ENCODE measurements at places on chromosomes 12 and 14.

GRCh38 chr12:68792952-68793351 lies 15.0 kb upstream of the MDM2 start:
- DNase-seq, result no peak

DNA sequence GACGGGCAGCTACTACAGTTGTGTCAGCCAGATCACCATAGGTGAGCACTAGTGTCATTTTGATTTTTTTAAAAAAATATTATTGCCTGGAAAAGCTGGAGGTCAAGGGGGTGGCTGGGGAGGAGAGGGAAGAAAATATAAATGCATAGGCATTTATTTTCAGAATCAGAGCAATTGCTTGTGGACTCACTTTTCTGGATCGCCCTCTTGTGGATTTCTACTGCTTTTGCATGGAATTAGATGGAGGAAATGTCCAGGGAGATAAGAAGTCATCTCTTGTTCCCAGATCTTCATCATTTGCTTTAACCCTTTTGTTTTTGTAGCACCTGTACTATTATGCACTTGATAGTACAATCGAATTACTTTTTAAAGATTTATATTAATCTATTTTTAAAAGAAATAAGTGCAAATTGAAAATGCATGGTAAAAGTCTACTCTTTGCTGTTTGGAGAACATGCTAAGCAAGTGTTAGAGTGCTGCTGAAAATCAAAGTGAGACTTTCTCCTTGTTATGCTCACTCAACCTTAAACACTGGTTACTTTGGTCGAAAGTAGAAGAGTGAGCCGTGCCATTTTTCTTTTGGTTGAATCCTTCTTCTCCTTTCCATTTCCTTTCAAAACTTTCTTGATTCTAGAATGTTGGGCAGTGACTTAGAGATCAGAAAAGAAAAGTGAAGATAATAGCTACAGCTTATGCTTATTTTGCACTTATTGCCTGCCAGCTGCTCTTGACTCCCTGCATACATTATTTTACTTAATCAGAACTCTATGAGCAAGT lies 60.6 kb upstream of the ANO4 start:
- DNase-seq, result no peak

GRCh38 chr12:63893170-63893569 lies 48.7 kb downstream of the SRGAP1 start:
- no peak for DNase-seq

DNA sequence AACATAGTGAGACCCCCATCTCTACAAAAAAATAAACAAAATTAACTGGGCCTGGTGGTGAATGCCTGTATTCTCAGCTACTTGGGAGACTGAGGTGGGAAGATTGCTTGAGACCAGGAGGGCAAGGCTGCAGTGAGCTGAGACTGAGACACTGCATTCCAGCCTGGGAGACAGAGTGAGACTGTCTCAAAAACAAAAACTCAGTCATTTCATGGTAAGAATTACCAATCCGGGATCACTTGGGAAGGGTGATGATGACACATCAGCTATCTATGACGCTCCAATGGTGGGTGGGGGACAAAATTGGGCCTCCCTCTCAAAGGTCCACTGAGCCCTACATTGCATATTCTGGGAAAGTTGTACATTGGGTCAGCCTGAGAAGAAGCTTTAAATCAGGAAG lies 47.7 kb downstream of the SERPINA3 start:
- DNase-seq, result no peak

DNA sequence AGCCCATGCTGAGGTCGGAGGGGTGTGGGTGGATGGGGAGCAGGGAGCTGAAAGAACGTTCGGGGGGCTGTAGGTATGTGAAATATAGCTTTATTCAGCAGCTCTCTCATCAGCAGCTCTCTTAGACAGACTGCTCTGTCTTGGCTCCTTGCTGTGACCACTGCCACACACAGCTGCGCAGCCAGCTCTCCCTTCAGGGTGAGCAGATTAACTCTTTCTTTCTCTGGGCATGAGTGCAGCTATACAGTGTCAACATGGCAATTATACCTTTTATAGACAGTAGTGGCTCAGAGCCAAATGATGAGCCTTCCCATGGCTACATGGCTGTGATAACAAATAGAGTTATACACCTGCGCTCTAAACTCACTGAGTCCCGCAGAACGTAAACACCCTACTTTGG lies 137.7 kb upstream of the NEDD1 start:
- no peak for DNase-seq

DNA sequence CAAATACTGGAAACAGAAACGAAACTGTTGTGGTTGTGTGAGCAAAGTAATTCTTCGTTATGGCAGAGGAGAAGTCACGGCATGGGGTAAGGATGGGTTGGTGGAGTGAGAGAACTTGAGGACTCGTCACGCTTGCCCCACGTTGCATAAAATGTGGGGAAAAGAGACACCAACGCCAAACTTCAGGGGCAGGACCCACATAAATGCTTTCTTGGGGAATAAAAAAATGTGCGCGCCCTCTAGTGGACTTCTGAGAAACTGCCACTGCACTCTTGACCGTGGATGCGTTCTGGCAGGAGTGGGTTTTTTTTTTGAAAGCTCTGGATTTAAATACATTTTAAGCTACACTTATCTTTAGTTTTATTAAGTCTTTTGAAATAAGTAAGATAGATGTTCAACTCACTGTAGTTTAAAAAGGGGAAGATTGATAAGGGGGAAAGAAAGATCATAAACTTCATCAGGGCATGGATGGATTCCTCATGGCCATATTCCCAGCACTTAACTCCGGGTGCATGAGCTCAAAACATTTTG lies 4.1 kb upstream of the IGF1 start:
- peak; percentile 23 for DNase-seq

Data from activated B cell treated with CpG ODN at 0.5 μM for 24 hours (primary cell).